Activated naive CD8-positive, alpha-beta T cell treated with anti-CD3 and anti-CD28 coated beads for 36 hours (primary cell): ENCODE measurements at places on chromosomes 13 and 19.

- DNase-seq: peak; percentile 61
Measured at GRCh38 chr19:45496349-45496953, 396 bp downstream of the RTN2 start.

DNA sequence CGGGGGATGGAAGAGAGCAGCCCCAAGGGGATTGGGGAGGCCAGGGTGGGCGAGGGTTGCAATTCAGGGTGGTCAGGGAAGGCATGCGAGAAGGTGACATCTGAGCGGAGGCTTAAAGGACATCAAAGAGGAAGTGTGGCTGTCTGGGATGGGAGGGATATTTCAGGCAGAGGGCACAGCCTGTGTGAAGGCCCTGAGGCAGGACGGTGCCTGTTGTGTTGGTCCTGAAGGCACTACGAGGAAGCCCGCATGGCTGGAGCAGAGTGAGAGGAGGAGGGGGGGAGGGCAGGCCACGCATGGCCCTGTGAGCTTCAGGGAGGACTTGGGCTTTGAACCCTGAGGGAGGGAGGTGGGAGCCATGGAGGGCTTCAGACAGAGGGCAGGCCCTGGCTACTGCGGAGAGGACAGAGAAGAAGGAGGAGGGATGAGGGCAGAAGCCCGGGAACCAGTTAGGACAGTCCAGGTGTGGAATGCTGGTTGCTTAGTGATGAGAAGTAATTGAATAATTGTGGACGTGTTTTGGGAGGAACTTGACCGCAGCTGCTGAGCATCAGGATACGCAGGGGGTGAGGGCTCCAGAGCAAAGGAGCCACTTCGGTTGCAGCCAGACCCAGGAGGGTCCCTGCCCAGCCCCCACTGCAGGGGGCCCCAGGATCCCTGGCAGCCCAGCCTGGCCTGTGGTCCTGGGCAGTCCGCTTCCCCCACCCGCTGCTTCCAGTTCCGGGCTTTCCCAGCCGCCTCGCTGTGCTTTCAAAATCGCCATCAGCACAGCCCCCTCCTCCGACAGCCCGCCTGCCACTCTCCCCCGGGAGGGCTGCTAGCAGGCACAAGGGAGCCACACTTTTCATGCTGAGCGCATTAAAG lies 6.2 kb downstream of the TLE6 start:
- DNase-seq: no peak

GRCh38 chr13:98824376-98825160 lies 72.1 kb upstream of the SLC15A1 start:
- DNase-seq: no peak

GRCh38 chr13:113258321-113259054 lies 38.6 kb upstream of the LAMP1 start:
- DNase-seq: no peak

GRCh38 chr13:40333226-40333625 lies 333.2 kb downstream of the FOXO1 start:
- no peak for DNase-seq

GRCh38 chr19:17475541-17476115 lies 5.3 kb downstream of the SLC27A1 start:
- no peak for DNase-seq

DNA sequence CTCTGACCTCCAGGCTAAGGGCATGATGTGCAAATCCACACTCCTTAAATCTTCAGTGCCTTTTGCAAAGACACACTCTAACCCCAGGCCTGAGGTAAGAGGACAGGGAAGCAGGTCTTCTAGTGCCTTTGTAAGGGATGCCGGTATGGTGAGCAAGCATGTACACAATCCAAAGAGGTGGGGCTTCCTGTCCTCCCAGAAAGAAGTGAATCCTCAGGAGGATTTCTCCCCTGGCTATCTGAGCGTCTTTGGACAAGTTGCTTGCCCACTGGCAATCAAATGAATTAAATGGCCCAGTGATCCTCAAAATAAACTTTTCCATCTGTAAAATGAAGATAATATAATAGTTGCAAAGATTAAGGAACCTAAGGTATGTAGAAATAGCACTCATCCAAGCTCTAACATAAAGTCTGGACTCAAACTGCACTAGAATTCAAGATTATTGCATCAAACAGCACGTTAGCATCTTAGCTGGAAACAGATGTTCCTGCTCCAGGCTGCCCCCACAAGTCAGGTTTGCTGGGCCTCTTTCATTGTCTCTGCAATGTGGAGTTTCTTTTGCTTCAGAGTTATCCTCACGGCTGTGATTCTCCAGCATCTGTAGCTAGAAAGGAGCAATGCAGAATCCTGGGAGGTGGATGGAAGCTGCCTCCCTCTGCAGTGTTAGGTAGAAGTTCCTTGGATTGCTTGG lies 249.6 kb downstream of the TSHZ3 start:
- no peak for DNase-seq

DNA sequence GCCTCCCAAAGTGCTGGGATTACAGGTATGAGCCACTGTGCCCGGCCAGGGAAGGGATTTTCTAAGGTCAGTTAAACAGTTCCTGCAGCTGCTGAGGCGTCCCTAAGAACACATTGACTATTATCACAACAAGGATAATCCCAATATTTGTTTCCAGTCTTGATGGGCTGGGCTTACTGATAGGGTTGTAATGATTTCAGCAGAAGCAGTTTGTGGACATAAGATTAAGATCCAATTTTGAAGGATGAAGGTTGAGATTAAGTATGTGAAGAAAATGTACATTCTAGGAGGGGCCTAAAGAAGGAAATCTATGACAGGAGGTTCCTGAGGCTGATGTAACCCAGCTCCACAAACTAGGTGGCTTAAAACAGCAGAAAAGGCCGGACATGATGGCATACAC lies 10.7 kb upstream of the CCDC124 start:
- no peak for DNase-seq

GRCh38 chr19:8251025-8251472 lies 41.9 kb downstream of the CERS4 start:
- no peak for DNase-seq

- DNase-seq: no peak
Measured at GRCh38 chr13:90591260-90591926, 756.1 kb upstream of the MIR17HG start.

DNA sequence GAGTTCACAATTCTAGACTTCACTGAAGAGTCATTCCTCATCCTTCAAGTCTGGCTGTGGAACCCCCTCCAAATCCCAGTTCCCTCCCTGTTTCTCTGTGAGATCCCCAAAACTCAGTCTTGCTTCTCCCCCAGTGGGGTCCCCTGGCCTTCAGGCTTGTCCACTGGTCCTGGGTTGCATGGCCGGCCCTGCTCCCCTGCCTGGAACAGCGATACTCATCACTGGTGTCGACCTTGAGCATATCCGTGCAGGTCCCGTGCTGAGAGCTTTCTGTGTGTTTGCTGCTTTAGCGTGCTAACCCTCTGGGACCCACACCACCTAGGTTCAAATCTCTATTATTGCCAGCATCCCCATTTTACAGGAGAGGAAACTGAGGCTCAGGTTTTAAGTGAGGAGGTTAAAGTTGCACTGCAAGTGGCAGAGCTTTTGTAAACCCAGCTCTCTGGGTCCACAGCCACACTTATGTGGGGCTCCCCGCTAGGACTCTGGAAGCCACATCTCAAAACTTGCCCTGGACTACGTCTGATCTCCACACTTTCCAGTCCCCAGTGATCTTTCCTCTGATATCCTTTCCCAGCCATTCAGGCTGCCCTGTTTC lies 15.5 kb downstream of the LIPE start:
- no peak for DNase-seq

- no peak for DNase-seq
Measured at GRCh38 chr19:50501568-50502475, 9.2 kb downstream of the JOSD2 start.

DNA sequence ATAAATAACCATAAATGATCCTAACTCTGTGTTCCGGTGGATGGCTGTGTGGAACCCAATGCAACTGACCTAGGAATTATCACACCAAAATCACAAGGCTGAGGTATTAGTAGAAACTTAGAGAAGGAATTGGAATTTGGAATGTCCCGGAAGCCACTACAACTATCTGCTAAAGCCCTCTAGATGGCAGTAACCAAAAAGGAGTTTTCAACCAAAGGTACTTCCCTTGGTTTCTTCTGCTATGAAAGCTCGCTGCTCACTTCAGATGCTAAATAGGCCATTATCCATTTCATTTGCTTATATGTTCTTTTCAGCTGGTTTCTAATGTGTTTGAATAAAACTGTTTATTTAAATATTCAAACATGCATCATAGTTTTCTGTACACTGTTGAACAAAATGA lies 1589.1 kb upstream of the SPRY2 start:
- DNase-seq: no peak

DNA sequence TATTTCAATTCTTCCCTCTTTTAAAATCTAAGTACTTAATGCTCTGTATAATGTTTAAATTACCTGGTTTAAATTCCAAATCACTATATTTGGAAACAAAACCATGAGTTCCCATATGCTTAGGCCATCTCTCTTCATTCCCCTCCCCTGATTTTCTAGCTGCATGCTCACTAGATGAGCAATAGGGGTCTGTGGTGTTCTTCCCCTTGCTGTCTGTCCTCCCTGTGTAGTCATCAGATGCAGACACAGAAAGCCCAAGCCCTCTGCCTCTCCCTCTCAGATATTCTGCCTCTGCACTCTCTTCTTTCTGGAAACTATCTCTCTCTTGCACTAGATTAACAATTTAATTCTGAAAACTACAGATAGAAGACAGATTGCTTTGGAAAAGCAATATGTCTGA lies 1730.2 kb downstream of the OLFM4 start:
- no peak for DNase-seq

GRCh38 chr19:23394511-23394910 lies 760 bp downstream of the ZNF91 start:
- DNase-seq: peak; percentile 44

DNA sequence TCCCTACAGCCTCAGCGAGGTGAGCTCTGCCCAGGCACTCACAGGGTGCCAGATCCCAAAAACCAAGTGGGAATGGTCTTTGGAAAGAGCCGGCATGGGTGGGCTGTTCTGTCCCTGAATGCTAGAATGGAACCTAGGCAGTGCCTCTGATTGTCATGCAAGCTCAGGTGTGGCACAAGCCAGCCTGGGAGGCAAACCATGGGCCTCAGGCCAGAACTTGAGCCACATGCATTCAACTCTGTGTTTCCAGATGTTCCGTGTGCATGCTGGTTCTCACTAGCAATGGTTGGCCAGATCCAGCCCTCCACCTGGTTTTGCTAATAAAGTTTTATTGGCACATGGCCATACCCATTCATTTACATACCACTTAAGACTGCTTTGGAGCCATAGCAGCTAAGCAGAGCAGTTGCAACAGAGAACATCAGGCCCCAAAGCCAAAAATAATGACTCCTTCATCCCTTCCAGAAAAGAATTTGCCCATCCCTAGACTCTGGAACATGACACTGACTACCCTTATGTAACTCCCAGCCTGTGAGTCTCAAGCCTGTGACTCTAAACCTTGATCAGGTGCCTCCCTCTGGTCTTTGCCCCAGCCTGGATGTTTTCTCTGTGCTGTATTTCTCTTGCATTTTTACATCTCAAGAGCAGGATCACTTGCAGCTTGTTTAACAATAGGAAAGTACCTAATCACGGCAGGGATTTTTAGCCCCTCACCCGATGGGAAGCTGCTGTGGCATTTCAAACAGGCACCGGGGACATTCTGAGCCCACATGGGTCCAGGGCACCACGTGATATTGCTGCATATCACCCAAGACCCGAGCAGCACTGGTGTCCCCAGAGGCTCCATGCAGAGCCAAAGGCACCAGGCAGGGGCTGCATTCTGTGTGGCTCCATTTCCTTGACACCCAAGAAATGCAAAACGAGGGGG lies 55.4 kb upstream of the USE1 start:
- no peak for DNase-seq

GRCh38 chr13:112756967-112757758 lies 67.3 kb downstream of the ATP11A start:
- DNase-seq: no peak

DNA sequence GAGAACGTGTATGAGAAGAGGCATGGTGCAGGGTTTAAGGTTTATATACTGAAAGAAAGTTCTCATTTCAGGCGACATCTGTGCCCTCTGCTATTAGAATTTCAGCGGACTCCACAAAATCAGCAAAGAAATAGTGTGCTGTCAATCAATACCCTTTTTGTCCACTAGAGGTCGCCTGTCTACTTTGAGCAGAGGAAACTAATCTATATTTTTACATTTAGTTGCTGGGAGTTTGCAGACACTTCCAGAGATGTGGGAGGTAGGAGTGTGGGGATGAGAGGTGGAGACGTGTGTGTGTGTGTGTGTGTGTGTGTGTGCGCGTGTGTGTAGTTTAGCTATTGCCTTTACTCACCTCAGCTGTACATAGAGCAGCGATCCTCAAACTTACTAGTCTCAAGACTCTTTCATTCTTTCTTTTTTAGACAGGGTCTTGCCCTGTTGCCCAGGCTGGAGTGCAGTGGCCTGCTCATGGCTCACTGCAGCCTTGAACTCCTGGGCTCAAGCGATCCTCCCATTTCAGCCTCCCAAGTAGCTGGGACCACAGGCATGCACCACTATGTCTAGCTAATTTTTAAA lies 9.7 kb downstream of the INAFM1 start:
- no peak for DNase-seq

DNA sequence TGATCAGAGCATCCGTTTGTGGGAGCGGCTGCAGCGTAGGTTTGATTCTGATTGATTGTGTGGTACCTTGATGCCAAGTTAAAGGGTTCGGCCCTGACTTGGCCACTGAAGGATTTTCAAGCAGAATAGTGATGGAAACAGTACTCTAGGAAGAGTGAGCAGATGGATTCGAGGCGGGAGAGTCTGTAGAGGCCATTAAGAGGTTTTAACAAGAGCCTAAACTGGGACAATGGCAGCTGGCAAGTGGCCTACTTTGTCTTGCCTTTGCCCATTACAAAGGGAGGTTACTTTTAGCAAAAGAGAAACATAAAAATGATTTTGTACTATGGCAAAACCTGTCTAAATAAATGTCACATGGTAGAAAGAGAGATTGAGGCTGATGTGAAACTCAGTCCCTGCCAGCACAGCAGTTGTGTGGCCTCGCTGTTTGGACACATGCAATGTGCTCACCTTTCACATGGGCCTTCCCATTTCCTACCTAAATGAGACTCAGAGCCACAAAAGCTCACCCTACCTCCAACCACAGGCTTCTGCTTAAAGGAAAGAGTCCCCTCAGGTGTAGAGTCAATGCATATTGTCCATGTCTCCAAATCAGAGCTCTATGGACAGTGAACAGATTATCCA lies 62.4 kb upstream of the RAP2A start:
- DNase-seq: no peak

- no peak for DNase-seq
Measured at GRCh38 chr19:45050036-45050435, 11.2 kb downstream of the CLASRP start.

GRCh38 chr19:50777830-50778303 lies 7.6 kb downstream of the GPR32 start:
- DNase-seq: no peak

DNA sequence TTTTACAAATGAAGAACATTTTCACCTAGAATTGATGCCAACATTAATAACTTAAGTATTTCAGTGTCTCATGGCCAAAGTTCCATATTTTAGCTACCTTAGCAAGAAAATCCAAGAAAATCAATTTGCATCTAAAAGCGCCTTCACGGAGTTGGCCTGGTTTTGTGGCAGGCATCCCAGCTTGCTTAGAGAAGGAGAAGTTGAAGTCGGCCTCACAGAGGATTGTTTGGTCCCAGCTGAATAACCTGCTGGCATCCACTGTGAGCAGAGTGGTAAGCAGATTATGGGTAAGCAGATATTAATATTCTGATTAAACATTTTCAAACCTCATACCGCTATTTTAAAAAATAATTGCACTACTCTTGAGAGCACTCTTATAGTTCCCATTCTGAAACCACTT lies 62.3 kb upstream of the STARD13 start:
- DNase-seq: no peak
